ENCODE measurements at places on chromosomes 7 and 10. TPM values are rescaled to one million over a fixed set of nuclear protein-coding genes. Genes with fewer than 3 reads are reported as not detected.

DNA sequence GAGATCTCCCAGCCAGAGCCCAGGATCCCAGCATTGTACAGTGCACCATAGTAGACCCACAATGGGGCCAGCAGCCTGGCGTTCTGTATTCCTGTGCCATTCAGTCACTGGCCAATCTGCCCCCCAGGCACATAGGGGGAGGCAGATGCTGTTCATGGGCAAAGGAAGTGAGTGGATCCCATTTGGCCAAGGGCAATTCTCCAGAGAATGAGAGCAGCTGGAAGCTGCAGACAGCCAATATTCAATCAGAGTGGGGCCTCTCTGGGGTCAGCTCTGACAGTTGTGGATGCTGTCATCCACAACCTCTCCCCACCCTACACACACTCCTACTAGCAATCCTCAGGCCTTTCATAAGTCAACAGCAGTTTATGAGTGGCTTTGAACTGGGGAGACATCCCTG is 17.5 kb downstream of the STEAP1B start:
- peaks cover 22% of the 10 kb centered on the region for H3K36me3 ChIP-seq
- DNase-seq = no peak
- H3K27me3 ChIP-seq = no peaks in the 10 kb centered on the region
- no peak overlapping the region for H3K4me3 ChIP-seq
- H3K4me1 ChIP-seq = peaks cover 13% of the 10 kb centered on the region
- H3K27ac ChIP-seq = no peak overlapping the region

- H3K4me1 ChIP-seq = no peaks in the 10 kb centered on the region
- H3K4me3 ChIP-seq = no peak overlapping the region
- H3K27ac ChIP-seq = no peak overlapping the region
- H3K27me3 ChIP-seq = no peaks in the 10 kb centered on the region
These were observed 59.7 kb upstream of the NEBL start for GRCh38 chr10:20956843-20957242.

- H3K27ac ChIP-seq = no peak overlapping the region
- no peaks in the 10 kb centered on the region for H3K36me3 ChIP-seq
These were observed 188.3 kb downstream of the WDR37 start for GRCh38 chr10:1244493-1244892.

GRCh38 chr7:130363026-130363847 is 17.1 kb upstream of the CPA1 start:
- DNase-seq = no peak
- H3K27me3 ChIP-seq = no peaks in the 10 kb centered on the region
- no peaks in the 10 kb centered on the region for H3K36me3 ChIP-seq
- H3K4me3 ChIP-seq = no peak overlapping the region

DNA sequence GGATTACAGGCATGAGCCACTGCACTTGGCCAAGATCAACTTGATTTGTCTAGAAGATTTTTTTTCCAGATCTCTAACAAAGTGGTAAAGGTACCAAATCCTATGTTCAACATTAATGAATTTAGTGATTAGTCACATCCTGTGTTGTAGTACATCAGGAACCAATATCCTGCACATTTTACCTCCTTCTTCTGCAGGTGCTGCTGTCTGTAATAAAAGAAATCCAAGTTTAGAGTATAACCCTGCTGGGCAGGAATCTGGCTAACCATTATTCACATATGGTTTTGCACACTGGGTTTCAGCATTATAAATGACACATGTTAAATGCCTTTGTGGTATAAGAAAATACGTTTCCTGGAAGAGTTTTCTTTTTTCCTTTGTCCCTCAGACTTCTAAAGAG is 10.8 kb downstream of the PARD3 start:
- no peak overlapping the region for H3K4me3 ChIP-seq
- H3K36me3 ChIP-seq = peaks cover 9% of the 10 kb centered on the region
- H3K27me3 ChIP-seq = no peaks in the 10 kb centered on the region
- no peak for DNase-seq

Gene KCNMA1
- total RNA-seq = 0.70 TPM

Measured in endodermal cell (in vitro differentiated cells).